ENCODE measurements at places on chromosomes 16 and 17.

GRCh38 chr17:30236766-30237165 is 1.3 kb upstream of the SLC6A4 start:
- peak; percentile 47 for DNase-seq

DNA sequence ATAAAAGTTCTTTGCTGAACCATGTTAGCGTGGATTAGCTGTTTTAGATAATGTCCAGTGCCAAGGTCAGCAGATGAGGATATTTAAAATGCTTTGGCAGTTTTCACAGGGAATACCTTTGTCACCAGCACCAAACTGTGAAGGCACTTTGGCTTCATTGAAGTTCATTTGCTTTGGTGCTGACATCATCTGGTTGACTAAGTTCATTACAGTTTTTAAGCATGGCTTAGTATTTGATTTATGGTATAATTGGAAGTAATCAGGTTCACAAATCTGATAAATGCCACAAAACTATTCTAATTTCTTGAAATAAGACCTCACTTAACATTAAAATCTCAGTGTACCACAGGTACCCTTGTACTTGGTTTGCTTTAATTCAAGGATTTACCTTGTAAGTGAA is 4.3 kb downstream of the GID4 start:
- DNase-seq = no peak

- DNase-seq = no peak
These were observed 44.8 kb upstream of the NOG start for GRCh38 chr17:56548661-56549060.

DNA sequence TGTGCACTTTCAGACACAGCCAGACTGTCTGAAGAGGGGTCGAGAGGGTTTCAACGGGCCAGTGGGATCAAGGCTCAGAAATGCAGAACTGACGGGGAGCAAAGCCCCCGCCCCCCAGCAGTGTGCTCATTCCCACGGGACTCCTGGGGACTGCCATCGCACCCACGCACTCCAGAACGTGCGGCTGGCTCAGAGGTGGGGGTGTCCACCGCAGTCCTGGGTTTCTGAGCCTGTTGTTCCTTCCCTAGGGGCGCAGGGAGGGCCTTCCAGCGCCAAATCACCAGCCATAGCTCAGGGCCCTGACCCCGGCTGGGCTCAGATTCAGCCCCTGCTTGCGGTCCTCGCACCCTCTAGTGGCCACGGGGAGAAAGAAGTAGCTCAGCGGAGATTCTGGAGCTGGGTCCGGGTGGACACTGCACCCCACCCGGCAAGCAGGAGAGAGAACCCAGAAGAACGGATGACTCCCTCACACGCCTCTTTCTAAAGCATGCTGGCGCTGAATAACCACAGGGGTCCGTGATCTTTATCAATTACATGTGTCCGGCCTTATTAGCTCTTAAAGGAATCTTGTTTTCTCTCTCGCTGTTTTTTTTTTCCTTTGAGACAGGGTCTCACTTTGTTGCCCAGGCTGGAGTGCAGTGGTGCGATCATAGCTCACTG is 45.0 kb upstream of the USP7 start:
- peak; percentile 81 for DNase-seq

- no peak for DNase-seq
These were observed 1.6 kb upstream of the WFIKKN2 start for GRCh38 chr17:50833510-50834428.

- DNase-seq = no peak
These were observed 11.2 kb upstream of the HELZ start for GRCh38 chr17:67256075-67256732.

DNA sequence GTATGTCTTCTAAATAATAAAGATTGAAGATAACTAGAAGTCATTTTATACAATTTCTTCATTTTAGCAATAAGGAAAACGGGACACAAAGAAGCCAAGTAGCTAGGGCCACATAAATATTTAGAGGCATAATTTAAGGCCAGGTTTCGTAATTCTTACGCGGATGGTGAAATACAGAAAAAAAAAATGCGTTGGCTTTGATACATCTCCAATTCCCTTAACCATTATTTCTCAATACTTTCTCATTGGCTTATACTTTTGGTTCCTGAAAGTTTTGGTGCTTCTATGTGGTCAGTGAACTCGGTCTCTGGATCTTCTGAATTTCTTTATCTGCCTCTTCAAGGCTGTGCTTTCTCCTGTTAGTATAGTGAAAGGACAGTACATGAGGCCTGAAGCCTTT is 888.1 kb downstream of the KCNJ2 start:
- no peak for DNase-seq

- no peak for DNase-seq
These were observed 66.3 kb downstream of the BPTF start for GRCh38 chr17:67891481-67892119.

DNA sequence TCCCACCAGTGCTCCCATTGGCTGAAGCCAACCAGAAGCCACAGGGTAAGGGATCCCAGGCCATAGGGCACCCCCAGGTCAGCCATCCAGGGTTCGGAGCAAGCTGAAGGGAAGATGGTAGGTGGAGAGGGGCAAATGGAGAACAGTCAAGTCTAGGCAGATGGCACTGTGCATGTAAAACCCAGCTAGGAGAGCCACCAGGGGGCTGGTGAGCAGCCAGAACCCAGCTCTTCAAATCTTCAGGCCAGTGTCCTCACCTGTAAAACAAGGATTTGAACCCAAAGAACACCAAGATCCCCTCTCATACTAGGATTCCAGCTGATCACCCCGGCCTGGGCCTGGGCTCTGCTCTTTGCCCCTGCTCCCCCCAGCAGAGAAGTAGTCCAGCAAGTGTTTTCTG is 43.5 kb downstream of the GINS3 start:
- DNase-seq = no peak

DNA sequence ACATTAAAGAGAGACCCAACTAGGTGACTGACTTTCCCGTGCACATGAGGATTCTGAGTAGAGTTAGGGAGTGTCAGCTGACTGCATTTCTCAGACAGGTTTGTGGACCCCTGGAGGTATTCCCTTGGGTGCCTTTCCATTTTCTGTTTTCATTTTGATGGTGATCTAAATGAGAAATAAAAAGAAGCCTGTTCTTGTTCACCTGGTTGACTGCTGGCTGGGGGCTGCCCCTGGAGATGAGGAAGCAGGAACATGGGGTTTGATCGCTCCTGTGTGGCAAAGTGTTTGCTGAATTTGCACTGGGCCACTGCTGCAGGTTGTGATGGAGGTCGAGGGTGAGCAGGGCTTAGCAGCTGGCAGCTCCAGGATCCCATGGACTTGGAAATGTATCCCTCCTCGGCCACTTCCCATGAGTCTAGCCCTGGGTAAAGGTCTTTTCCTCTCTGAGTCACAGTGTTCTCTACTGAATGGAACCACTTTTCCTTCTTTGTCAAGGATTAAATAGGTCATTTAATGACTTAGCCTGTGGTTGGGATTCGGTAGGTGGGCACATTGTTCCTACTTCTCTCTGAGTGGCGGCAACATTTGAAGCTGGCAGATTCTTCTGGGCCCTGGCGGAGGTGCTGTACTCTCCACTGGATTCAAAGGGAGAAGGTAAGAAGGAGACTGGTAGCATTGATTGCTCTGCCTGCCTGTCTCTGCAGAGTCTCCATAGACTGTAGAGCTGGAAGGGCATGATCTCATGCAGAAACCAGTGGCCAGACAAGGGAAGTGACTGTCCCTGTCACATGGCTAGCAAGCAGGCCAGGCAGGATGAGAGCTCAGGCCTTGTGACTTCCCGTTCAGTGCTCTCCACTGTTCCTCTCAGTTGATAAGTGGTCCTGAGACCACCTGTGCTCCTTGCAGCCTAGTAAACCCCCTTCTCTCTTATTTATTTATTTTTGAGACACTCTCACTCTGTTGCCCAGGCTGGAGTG is 17.9 kb downstream of the SNX29 start:
- no peak for DNase-seq

DNA sequence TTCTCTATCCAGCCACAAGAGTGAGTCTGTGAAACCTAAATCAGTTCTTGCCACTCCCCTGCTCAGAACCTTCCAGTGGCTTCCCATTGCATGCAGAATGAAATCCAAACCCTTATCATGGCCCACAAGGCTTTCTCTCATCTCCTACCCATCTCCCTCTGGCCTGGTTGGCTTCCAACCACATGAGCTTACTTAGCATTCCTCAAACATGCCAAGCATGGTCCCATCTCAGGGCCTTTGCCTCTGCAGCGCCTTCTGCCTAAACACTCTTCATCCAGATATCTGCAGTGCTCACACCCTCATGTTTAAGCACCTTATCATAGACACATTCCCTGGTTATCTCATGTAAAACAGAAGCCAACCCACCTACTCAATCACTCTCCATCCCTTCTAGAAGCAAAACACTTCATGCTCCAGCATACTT is 15.5 kb downstream of the TK2 start:
- no peak for DNase-seq

- DNase-seq = peak; percentile 4
These were observed 155.2 kb upstream of the C17orf78 start for GRCh38 chr17:37220607-37220953.

DNA sequence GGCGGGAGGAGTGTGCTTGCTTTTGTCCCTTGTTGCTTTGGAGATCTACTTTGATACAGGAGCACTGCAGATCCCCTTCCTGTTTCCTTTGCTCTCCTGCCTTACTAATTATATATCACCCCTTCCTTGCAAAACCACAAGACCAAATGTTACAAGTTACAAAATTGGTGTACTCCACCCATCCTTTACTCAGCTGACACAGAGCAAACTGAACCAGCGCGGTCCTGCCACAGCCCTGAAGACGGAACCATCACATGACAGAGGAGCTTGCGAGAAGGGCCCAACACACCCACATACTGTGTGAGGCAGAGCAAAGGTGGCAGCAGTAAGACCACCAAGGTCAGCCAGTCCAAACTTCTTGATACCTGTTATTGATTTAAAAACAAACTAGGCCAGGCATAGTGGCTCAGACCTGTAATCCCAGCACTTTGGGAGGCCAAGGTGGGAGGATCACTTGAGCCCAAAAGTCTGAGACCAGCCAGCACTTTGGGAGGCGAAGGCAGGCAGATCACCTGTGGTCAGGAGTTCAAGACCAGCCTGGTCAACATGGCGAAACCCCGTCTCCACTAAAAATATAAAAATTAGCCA is 33.2 kb downstream of the CYTH1 start:
- DNase-seq = peak; percentile 67

DNA sequence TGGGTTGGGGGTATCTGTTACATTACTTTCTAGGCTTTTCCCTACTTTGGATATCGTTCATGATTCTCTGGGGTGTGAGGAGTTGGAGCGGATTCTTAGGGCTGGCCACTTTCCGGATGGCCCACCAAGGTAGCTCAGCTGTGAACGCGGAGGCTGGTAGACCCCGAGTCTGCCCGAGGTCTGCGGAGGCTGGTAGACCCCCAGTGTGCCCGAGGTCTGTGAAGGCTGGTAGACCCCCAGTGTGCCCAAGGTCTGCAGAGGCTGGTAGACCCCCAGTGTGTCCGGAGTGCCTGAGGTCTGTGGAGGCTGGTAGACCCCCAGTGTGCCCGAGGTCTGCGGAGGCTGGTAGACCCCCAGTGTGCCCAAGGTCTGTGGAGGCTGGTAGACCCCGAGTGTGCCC is 99.2 kb upstream of the ZNF469 start:
- DNase-seq = no peak

- DNase-seq = peak; percentile 82
These were observed at the start of gene TLCD1 for GRCh38 chr17:28726226-28726626. TSS of gene TLCD1 (minus strand) at chr17:28726233. CDS start at chr17:28726097, 136 bp downstream.

DNA sequence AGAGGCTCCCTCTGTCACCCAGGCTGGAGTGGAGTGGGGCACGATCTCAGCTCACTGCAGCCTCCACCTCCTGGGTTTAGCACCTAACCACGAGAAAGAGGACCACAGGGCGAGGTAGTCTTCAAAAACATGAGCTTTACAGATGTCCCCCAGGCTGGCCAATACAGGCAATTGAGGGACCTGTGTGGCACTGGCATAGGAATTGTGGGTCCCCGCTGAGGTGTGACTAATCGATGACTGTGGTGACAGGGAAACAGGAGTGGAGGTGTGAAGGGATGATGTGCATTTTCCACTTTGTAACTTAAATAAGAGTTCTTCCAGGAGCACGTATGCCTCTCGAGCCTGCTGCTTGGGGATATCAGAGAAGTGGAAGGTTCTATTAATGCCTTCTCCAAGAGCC is 12.6 kb upstream of the ARHGAP17 start:
- peak; percentile 48 for DNase-seq

GRCh38 chr17:38658741-38659345 is 15.9 kb downstream of the EPOP start:
- no peak for DNase-seq

GRCh38 chr16:13779676-13780075 is 140.3 kb upstream of the ERCC4 start:
- no peak for DNase-seq

GRCh38 chr17:59527325-59527917 is 38.0 kb upstream of the DHX40 start:
- DNase-seq = no peak

DNA sequence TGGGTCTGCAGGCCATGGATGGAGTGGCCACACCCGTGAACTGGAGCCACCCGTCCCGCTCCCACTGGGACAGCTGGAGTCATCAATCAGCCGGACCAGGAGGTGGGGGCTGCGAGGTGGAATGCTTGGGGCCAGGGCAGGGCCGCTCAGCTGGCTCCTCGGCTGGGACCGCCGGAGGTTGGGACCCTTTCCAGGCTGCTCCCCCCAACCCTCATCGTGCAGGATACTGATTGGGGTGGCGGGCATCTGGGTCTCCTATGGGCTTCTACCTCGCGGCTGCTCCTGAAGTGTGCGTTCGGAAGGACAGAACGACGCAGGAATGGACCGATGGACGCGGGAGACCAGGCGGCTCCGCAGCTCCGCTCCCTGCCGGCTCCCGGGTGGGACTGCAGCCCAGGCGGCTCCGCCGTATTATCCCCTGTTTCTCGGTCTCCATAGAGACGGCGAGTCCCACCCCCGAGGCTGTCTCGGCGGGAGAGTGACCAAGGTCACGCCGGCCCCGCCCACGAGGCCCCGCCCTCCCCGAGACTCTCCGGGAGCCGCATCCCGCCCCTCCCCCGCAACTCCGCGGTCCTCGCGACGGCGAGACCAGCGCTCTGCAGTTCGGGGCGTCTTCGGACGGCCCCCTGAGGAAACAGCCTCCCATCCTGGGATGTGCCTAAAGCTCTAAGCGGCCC is at the start of gene TPPP3:
TSS of gene TPPP3 (minus strand) at position 388 of the 677 bp plus-strand sequence. CDS start 2,387 bp downstream, outside the sequence.
- DNase-seq = peak; percentile 66

DNA sequence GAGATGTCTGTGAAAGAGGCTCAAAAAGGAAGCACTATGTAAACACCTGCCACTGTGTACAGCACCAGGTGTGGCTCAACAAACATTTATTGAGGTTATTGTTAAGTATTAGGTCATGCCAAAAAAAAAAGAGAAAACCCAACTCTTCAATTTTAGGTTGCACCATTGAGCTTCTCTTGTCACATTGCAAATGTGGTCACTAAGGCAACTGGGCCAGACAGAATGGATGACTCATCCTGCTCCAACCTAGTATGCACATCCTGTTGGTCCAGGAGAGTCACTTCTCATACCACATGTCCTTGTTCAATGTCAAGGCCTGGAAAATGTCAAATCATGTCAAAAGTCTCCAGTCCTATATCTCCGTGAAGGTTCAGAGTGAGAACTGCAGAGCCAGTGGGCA is 25.0 kb downstream of the HOXB1 start:
- peak; percentile 19 for DNase-seq

DNA sequence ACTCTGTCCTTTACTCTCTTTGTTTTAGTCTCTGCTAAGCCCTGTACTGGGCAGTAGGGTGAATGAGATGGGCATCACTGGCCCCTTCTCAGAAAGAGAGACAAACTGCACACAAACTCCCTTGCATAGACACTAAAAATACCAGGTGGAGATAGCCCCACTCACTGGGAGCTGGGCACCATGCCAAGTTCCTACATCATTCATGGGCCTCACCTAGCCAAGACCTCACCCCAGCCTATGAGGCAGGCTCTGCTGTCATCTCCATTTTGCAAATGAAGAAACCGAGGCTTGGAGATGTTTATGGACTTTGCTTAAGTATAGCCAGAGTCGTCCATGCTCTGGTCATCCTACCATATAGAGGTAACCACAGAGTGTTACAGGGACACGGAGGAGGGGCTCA is 499.8 kb upstream of the CDH11 start:
- DNase-seq = no peak

Measured in activated CD4-positive, alpha-beta T cell treated with anti-CD3 and anti-CD28 coated beads, Interleukin-2, amount 50 U/mL, for 48 hours (primary cell).